ENCODE measurements at places on chromosomes 5 and 9.

DNA sequence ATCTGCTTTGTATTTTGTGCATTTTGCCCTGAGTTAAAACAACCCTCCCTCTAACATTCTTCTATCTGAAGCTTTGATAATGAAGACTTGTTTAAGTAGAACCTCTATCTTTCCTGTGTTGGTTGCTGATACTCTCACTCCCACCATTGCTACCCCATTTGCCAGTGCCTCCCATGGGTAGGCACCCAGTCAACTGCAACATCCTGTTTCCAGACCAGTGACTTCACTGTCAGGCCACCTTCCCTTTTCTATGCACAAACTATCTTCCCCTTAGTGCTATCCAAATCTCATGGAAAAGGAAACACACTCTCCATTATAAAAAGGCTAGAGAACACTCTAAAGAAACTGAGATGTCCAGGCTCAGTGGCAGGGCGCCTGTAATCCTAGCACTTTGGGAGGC is 5.6 kb upstream of the IARS1 start:
- DNase-seq: no peak

DNA sequence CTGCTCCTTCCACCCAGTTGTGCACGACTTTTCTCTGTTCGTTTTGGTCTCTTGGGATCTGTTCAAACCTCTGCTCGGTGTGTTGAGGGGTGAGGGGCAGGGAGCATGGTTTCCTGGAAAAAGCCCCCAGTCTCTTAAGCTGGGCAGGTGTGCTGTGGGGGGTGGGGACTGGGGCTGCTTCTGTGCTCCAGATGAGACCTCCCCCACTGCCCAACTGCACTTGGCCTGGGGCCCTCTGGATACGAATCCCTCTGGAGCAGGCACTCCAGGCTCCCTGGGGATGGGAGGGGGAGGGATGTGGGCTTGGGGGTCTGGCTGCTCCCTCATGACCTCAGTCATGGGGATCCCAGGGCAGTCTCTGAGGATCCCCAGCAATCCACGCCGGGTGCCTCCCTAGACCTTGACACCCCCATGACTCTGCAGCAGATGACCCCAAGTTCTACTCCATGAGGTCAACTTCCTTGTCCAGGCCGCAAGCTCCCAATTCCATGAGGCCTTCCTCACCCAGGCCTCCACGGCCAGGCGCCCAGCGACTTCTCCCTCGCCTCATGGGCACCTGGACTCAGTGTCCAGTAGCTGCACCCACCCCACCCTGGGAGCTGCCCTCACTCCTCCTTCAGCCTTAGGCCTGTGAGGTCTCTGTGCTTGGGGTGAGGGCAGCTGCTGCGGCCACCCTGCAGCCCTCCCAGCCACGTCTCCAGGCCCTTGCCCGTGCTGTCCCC is 5.9 kb upstream of the AHRR start:
- DNase-seq: no peak

- DNase-seq: no peak
These were observed 656.5 kb downstream of the TLE1 start for GRCh38 chr9:81032831-81033230.

DNA sequence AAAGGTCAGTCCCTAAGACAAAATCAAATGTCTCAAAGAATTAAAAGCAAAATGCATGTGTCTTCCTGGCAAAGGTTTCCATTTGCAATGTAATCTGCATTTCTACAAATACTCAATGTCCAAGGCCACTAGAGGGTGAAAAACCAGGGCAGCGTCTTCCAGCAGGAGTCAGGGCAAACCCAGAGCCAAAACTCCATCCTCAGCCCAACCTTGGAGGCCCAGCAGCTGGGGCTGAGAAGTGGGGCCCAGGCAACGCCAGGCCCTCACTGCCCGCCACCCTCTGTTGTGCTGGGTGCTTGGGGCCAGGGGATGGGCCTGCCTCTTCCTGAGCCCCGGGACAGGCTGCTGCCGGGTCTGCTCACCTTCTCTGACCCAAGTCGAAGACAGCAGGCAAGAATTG is 200.1 kb downstream of the PAX5 start:
- no peak for DNase-seq

- DNase-seq: no peak
These were observed 33.4 kb upstream of the CSNK1G3 start for GRCh38 chr5:123478546-123478945.

- DNase-seq: no peak
These were observed 211.6 kb downstream of the SYK start for GRCh38 chr9:91012933-91013841.

DNA sequence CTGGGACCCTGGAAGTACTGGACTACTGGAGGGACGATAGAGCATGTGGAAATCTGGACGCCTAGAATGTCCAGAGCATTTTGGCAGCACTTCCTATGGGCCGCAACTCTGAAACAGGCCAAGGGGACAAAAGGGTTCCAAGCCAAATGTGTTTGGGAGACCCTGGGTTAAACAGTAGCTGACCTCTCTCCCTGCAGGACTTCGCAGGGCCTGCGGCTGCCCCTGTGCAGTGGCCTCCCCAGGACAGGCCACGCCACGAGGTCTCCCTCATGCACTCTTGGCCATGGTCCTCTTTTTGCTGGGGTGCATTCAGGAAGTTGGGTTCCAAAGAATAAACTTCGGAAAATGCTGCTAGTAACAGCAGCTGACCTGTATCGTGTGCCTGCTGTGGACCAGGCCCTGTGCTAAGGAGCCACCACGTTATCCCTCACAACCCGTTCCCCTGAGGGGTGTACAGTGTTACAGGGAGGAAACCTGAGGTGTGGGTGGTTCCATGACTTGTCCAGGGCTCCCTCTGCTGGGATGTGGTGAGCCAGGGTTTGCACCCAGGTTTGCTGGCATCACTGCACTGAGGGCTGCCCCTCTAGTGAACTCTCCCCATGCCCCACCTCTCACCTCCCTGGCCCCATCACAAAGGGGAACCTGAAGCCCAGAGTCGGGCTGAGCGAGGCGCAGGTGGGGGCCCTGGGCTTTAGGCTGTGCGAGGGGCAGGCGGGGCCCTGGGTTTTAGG is 79.4 kb downstream of the AMBP start:
- no peak for DNase-seq

DNA sequence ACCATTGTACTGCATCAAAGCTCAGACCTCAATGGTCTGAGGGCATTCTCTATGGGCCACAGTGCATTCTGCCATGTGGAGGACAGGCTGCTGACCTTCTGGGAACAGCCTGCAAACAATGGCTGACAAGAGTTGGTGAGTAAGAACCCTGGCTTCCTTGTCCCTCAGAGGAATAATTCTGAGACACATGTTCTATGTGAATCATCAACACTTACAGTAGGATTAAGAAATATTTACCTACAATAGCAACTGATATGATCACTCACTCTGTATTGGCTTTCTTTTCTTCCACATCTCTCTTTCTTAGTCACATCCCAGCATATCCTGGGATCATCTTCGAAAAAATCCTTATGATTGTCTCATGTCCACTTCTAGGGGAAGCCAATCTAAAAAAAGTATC is 306.5 kb upstream of the ITGA1 start:
- no peak for DNase-seq
